ENCODE measurements at places on chromosomes 3 and 15.

GRCh38 chr3:124935264-124935663 lies 713 bp upstream of the MUC13 start:
- DNase-seq: no peak

- no peak for DNase-seq
Measured at GRCh38 chr3:71916747-71917369, 131.9 kb upstream of the PROK2 start.

GRCh38 chr15:20346082-20346805 lies 195.4 kb downstream of the GOLGA6L6 start:
- DNase-seq: no peak

DNA sequence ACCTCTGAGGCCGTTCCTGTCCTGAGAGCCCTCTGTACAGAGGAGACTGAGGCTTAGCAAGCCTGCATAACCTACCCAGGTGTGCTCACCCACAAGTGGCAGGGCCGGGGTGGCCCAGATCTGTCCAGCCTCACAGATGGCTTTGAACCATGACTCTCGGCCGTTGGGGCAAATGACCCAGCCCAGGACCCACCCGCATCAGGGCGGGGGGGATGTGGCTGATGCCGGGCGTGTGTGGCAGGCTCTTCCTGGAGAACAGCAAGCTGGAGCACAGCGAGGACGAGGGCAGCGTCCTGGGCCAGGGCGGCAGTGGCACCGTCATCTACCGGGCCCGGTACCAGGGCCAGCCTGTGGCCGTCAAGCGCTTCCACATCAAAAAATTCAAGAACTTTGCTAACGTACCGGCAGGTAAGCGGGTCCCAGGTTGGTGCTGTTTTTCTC lies 133.5 kb downstream of the LRRK1 start:
- no peak for DNase-seq

DNA sequence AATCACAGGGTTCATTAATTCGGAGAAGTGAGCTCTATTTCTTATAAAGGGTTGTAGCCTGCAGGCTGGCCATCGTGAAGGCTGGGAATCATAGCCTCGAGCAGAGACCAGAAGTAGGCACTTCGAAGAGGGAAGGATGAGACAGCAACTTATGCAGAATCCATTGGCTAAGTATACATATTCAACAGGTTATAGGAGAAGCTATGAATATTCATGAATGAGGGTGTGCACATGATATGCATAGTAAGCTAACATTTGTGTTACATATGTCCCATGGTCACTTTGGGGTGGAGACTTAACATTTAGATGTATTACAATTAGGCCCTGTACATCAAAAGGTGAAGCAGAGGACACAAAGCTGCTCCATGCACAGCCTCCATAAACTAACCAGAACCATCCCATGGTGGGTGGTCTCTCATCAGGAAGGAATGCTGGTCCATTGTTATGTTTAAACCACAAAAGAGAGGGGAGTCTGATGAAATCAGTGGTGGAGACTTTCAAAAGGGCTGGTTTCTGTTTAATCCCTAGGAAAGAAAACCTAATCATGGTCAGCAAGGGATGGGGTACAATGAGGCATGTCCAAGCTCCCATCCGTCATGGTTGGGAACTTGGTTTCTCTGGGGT lies 80.8 kb upstream of the FHIT start:
- no peak for DNase-seq

- DNase-seq: no peak
Measured at GRCh38 chr3:82745544-82745943, 984.1 kb upstream of the GBE1 start.

GRCh38 chr3:16364323-16364722 lies 99.3 kb downstream of the OXNAD1 start:
- DNase-seq: no peak

DNA sequence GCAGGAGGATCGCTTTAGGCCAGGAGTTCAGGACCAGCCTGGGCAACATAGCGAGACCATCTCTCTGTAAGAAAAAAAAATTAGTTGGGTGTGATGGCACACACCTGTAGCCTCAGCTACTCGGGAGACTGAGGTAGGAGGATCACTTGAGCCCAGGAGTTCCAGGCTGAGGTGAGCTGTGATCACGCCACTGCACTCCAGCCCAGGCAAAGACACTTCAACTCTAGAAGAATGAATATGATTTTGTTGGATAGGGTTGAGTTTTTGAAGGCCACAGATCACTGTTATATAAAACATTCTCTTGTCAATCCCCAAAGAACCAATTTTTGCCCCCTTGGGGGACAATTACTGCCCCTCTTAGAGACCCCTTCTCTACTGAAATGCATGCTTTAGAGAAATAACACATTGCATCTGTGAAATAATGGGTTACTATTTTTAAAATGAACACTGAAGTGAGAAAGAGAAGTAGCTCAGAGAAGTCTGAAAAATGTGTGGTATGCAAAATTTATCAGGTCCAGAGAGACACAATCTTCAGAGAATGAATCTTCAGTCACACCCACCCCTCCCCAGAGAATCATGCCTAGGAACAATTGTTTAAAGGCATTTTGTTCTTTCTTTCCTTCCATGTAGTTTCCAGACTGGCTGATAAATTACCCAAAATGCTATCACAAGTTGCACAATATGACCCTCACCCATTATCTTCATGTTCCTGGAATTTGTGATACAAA lies 42.7 kb downstream of the METTL6 start:
- DNase-seq: no peak

DNA sequence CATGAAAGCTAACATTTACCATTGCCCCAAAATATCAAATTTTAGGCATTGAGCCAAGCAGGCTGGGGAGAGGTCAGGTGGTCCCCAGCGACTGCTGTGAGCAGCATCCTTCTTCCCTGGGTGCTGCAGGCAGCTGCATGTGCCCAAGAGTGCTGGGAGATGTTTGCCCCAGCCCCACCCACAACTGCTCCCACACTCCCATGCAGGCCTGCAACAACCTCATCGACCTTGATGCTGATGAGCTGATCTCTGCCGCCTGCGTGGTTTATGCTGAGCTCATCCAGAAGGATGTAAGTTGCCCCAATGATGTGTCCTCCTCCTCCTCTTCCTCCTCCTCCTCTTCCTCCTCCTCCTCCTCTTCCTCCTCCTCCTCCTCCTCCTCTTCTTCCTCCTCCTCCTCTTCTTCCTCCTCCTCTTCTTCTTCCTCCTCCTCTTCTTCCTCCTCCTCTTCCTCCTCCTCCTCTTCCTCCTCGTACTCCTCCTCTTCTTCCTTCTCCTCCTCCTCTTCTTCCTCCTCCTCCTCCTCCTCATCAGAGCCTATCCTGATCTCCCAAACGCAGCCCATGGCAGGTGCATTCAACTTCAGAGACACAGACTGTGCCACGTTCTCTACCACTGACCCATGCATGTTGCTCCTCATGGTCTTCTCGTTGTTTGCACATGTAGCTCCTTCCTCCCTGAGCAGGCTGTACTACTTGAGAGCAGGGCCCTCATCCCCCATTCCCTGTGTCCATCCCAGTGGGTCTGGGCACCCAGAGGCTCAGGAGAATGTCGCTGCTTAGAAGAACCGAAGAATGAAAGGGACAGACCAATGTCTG lies 15.1 kb downstream of the TBC1D21 start:
- DNase-seq: no peak

GRCh38 chr3:16658004-16658924 lies 53.0 kb upstream of the DAZL start:
- DNase-seq: no peak

DNA sequence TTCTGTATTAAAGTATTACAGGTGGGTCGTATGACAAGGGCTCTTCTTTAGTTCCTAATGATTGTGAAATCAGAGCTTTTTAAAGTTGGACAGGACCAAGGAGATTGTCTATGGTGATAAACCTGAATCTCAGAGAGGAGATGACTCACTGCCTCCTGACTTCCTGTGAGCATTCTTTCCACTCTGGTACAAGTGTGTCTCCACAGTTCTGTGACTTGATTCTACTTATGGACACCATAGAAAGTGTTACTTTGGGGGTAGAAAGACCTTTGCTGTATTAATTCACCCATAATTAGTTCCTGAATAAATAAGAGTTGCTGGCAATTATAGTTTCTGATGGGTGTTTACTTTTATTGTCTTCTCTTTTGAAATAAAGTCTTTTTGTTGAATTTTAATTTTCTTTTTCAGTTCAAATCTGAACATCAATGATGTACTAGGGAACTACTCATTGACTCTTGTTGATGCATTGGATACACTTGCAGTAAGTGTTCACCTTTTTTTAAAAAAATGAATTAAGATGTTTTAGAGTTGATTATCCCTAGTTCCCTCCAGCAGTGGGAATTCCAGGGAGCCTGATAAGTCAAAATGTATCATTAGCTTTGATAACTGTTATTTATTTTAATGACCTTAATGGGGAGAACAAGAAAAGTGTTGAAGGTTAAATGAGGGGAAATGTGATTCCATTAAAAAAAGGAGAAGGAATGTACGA lies 7.4 kb downstream of the EDEM1 start:
- no peak for DNase-seq

DNA sequence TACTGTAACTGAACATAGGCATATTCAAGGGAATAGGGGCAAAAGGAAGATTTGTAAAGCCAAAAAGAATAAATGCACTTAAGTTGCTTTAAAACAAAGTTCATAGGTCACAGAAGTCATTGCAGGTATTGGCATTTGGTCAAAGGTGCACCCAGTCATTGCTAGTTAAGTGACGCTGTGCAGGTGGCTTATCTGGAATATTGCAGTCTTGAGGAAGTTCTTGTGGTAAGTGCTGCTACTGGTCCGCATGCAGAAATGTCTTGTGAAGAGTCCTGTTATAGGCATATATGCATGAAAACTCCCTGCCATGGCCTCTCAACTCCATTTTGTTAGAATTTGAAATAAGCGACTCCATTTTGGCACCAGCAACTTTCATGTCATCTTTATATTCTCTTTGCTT lies 293.1 kb downstream of the GBE1 start:
- DNase-seq: no peak

GRCh38 chr3:122183521-122183892 lies at the start of gene CASR:
CASR (plus strand) TSS chr3:122183668; CDS start chr3:122254190, 70,522 bp downstream.
- no peak for DNase-seq

DNA sequence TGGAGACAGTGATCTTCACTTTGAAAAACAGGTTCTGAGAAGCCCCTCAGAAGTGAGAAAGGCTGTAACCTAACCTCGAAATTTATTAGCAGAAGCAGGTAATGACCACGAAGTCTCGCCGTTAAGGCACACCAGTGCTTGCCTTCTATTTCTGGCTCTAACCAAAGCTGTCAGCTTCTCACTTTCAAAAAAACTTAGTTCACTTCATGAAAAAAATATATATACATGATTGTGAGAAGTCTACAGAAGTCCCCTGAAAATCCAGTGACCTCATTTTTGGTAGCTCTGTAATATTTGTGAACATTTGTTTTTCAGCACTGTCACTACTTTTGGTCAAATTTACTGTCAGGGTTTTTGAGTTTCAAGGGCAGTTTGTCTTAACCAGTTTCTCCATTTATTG lies 19.1 kb upstream of the AKAP13 start:
- DNase-seq: no peak

- DNase-seq: no peak
Measured at GRCh38 chr3:170024581-170024980, 13.2 kb upstream of the GPR160 start.

GRCh38 chr3:194277104-194277785 lies 73.9 kb downstream of the CPN2 start:
- DNase-seq: no peak
